Pulmonary artery endothelial cell (primary cell): ENCODE measurements at places on chromosomes 2 and 18.

DNA sequence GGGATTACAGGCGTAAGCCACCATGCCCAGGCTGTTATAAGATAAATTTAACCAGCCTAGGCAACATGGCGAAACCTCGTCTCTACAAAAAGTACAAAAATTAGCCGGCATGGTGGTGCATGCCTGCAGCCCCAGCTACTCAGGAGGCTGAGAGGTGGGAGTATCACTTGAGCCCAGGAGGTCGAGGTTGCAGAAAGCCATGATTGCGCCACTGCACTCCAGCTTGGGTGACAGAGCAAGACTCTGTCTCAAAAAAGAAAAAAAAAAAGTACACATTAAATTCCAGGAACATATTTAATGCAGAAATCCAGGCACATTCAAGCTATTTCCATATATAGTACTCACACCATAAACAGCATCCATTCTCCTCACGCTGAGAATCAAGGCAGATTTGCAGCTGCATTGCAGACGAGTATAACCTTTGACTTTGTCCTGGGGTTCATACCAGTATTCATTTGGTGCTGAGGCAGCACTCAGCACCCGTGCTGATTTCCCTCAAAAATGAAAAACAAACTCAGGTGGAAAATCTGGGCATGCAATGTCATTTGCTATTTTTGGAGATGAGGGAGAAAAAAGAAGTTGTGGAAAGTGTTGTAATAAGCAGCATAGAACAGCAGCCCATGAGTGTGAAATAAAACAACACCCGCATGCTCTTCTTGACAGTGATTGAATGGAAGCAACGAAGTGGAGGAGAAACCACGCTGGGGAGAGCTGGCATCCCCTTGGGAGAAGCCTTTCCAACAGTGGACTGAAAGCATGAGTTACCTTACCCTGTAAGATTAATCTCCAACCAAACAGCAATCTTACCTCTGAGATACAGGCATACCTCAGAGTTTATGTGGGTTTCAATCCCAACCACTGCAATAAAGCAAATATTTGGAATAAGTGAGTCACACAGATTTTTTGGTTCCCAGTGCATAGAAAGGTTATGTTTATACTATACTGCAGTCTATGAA lies 46.8 kb upstream of the ANXA4 start:
- no peak for DNase-seq

DNA sequence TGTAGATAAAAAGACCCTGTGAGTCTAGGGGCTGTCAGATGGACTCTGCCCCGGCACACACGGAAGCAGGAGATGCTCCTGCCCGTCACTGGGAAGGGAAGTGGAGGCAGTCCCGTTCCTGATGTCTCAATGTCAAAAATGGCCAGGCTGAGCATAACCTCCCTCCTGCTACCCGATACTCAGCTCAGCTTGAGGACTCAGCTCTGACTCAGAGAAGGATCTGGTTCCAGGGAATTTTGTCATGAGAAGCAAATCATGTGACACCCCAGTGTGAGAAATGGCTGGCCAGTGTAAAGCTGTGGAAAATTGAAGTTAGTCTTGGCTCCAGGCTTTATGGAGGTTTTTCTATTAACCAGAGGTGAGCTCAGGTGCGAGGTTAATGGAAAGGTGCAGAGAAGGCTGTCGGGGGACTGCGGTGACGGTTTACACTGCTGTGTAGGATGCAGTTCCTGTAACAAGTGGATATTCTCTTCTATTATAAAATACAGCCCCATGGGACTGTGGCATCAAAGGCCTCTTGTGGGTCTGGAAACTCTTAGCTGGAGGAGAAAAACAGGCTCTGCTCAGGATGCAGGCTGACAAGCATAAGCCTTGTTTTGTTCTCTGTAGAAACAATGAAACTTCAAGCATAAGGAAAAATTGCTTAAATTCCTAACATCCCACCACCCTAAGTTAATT lies 24.7 kb upstream of the AGAP1 start:
- no peak for DNase-seq

DNA sequence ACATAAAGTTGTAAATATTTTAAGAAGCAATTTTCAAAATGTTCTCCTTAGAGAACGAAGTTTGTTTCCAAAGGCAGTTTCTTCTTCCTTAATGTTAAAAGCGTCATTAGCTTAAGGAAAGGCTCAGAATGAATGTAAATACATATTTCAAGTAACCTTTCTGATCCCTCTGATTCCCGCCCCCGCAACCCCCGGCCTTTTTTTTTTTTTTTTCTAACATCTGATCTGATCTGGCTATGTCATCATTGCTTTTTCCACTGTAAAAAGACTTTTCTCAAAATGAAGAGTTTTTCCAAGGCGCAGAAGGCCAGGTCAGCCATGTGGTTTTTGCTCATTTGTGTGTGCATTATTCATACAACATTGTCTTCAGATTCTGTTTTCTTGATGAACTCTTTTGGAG lies 57.1 kb upstream of the MEIS1 start:
- no peak for DNase-seq

- no peak for DNase-seq
These were observed 93.0 kb downstream of the COL6A3 start for GRCh38 chr2:237320801-237321560.

DNA sequence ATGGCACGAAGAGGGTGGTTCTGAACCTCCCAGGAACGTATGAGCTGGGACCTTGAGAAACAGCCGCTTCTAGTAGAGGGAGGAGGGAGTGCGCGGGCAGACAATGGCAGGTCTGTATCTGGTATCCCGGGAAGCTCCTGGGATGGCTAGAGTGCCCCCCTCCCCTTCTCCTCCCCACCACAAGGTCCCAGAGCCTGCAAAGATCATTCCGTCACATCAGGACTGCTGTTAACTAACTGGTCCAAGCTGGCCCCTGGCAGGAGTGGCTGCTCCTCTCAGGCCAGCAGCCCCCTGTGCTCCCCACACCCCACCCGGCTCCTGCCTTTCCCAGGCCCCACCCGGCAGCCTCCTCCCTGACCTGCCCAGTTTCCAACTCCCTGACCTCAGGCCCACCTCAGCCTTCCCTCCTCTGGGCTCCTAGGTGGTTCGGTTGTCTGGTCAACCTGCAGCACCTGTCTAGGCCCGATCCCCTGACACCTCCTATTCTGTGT lies 75.0 kb downstream of the TPO start:
- no peak for DNase-seq

DNA sequence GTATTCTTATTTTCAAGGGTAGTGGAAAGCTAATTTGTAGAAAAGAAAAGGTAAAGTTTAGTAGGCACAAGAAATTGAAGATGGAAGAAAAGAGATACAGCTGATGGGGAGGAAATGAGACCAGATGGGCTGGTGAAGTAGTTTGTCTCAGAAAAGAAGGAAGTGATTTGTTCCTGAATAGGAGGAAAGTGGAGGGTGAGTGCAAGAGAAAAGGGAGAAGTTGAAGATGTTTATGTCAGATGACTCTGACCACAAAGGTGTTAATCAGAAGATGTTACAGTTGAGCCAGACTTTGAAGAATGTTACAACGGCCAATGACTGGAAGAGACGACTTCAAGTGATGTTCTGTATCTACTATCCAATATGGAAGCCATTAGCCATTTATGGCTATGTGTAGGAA lies 21.2 kb downstream of the ZSCAN30 start:
- DNase-seq: no peak
